Muscle of leg (tissue), 16 donors: ENCODE measurements at places on chromosomes 3 and 15. TPM values are rescaled to one million over a fixed set of nuclear protein-coding genes. Genes with fewer than 3 reads are reported as not detected.

- DNase-seq, result peak; percentile 80
These were observed 244.1 kb upstream of the PDZRN3 start for GRCh38 chr3:73868688-73869315.

- peak; percentile 94 for DNase-seq
These were observed at the start of gene MKRN2 for GRCh38 chr3:12556690-12557472. MKRN2 (plus strand) TSS chr3:12557087; CDS start chr3:12557151, 64 bp downstream.

GRCh38 chr3:184184546-184185230, 1.3 kb upstream of the ABCF3 start:
- no peak for DNase-seq

Gene AADACL2
- polyA plus RNA-seq, result not detected

Gene SPTSSB
- polyA plus RNA-seq, result 0.82 TPM
